Thyroid gland (tissue), 4 donors: ENCODE measurements at places on chromosomes 2 and 18. TPM values are rescaled to one million over a fixed set of nuclear protein-coding genes. Genes with fewer than 3 reads are reported as not detected.

ASB18 gene
- total RNA-seq = not detected

DHX57 gene
- 12.4 TPM for total RNA-seq

PARD6G gene
- 49.9 TPM for total RNA-seq

DPYSL5 gene
- total RNA-seq = not detected

TYW5 gene
- 9.0 TPM for total RNA-seq

CCDC74A gene
- total RNA-seq = 3.3 TPM

NETO1 gene
- 2.8 TPM for total RNA-seq

TPRKB gene
- 20.9 TPM for total RNA-seq

COLEC11 gene
- 13.5 TPM for total RNA-seq

RBM44 gene
- 1.2 TPM for total RNA-seq

ATF2 gene
- 64.8 TPM for total RNA-seq

GRCh38 chr2:235135990-235136561 lies 184.3 kb downstream of the SH3BP4 start:
- no peaks in the 10 kb centered on the region for H3K27me3 ChIP-seq
- no peaks in the 10 kb centered on the region for H3K4me1 ChIP-seq
- H3K36me3 ChIP-seq = no peaks in the 10 kb centered on the region
- DNase-seq = peak; percentile 80
- no peak overlapping the region for H3K27ac ChIP-seq

DNA sequence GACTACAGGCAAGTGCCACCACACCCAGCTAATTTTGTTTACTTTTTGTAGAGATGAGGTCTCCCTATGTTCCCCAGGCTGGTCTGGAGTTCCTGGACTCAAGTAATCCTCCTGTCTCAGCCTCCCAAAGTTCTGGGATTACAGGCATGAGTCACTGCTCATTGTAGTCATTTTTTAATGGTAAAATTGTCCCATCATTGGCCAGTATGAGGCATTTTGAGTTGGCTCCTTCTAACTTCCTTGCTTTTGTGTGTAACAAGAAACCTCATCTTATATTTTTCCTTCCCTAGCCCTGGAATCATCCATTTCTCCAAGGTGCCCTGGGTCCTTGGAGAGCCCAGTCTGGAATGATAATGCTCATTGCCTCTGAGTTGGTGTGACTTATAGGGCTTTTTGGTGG lies 148.5 kb downstream of the INHBB start:
- no peak for DNase-seq
- no peak overlapping the region for H3K4me3 ChIP-seq
- H3K27ac ChIP-seq = no peak overlapping the region

GRCh38 chr18:31686986-31687928 lies 2.9 kb upstream of the B4GALT6 start:
- H3K4me3 ChIP-seq = no peak overlapping the region
- no peak for DNase-seq
- no peak overlapping the region for H3K27ac ChIP-seq

- no peak for DNase-seq
- no peaks in the 10 kb centered on the region for H3K4me1 ChIP-seq
- H3K27me3 ChIP-seq = no peaks in the 10 kb centered on the region
- H3K36me3 ChIP-seq = no peaks in the 10 kb centered on the region
- no peak overlapping the region for H3K4me3 ChIP-seq
- H3K27ac ChIP-seq = no peak overlapping the region
Measured at GRCh38 chr18:50410894-50411293, 36.0 kb downstream of the SKA1 start.

DNA sequence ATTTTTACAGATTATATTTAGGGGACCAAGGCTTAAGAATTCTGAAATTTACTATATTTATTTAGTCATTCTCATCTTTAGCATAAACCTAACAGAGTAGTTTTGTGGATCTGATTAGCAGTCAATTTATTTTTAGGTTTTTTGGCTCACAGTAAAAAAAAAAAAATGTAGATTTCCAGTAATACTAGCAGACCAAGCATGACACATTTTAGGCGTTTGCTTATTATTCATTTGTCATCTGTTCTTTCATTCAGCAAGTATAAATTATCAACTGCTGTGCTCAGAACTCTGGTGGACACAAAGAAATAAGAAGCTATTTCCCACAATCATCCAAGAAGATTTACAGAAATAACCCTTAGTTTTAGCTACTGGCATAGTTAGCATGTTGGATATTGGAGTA lies 20.6 kb downstream of the PDE1A start:
- no peak for DNase-seq
- no peak overlapping the region for H3K27ac ChIP-seq
- no peak overlapping the region for H3K4me3 ChIP-seq

- H3K36me3 ChIP-seq = no peaks in the 10 kb centered on the region
- H3K4me3 ChIP-seq = no peak overlapping the region
- no peaks in the 10 kb centered on the region for H3K4me1 ChIP-seq
- DNase-seq = no peak
- no peaks in the 10 kb centered on the region for H3K27me3 ChIP-seq
Measured at GRCh38 chr2:132877923-132878322, 207.9 kb upstream of the LYPD1 start.

DNA sequence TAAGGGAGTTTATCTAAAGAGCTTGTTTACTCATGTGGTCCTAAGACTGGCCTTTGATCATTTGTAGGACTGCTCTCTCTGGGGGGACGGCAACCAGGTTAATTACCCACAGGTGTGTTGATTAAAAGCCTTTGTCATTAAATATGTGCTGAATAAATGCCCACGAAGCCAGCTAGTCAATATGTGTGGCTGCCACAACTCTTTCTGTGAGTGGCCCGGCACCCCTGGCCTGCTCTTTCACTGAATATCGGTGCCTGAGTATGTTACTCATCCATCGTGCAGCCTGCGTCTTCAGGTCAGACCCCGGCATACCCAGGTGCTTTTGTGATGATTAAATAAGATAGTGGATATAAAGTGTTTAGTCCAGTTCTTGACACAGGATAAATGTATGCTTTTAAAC lies 24.3 kb upstream of the FSHR start:
- no peaks in the 10 kb centered on the region for H3K27me3 ChIP-seq
- no peak overlapping the region for H3K27ac ChIP-seq
- H3K36me3 ChIP-seq = no peaks in the 10 kb centered on the region
- no peak for DNase-seq
- H3K4me1 ChIP-seq = no peaks in the 10 kb centered on the region

- H3K36me3 ChIP-seq = no peaks in the 10 kb centered on the region
- H3K27me3 ChIP-seq = no peaks in the 10 kb centered on the region
- no peak for DNase-seq
- H3K4me3 ChIP-seq = no peak overlapping the region
- peaks cover 3% of the 10 kb centered on the region for H3K4me1 ChIP-seq
Measured at GRCh38 chr2:221346411-221346810, 225.7 kb downstream of the EPHA4 start.

DNA sequence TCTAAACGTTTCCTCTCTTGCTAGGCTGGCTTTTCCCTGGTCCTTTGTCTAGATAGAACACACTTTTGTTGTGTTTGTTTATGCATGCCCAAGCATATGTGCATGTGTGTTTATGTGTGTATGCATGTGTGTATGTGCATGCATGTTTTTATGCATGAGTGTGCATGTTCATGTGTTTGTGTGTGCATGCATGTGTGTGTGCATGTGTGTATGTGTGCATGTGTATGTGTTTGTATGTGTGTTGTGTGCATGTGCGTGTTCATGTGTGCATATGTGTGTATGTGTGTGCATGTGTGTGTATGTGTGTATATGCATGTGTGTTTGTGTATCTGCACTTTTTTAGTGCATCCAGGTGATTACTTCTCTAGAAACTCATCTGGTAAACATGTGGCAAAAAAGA lies 558.0 kb downstream of the GALR1 start:
- DNase-seq = no peak
- no peaks in the 10 kb centered on the region for H3K27me3 ChIP-seq
- no peak overlapping the region for H3K4me3 ChIP-seq
- H3K27ac ChIP-seq = no peak overlapping the region

DNA sequence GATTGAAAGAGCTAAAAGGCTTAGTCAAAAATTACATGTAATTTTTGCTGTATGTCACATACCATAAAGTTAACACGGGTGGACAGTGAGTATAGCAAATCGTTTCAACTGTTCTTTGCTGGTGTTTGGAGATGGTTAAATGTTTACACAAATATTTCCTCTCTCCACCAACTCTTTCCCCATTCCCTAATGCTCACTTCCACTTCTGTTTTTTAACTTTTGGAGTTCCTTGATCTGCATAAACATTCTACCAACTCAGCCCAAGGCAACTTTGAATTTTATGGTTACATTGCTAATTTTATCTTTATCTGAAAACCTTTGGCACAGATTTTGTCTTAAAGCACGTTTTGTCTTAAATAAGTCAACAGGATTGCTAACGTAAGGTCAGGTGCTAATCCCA lies 1.9 kb upstream of the SPOPL start:
- no peaks in the 10 kb centered on the region for H3K27me3 ChIP-seq
- H3K4me3 ChIP-seq = no peak overlapping the region
- H3K36me3 ChIP-seq = no peaks in the 10 kb centered on the region
- H3K4me1 ChIP-seq = peaks cover 21% of the 10 kb centered on the region

- no peaks in the 10 kb centered on the region for H3K27me3 ChIP-seq
- H3K27ac ChIP-seq = peak overlapping the region; percentile 94
Measured at GRCh38 chr18:23236876-23237468, 101.7 kb downstream of the CABLES1 start.

DNA sequence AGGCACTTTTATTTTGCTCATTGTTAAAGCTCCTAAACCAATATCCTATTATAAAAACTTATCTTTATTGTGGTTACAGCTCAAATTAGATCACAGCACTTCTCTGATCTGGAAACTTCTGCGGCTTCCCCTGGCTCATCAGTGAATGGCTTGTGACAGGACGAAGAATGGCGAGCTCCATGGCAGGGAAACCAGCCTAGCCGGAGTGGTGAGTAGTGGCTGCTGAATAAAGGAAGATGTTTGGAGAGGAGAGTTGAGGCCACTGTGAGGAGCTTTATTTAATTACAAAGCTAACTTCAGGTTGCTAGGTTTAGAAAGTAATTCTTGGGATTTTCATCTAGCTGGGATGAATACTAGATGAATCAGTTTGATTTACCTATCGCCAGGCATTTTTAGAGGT lies 213.5 kb downstream of the CYRIA start:
- no peak for DNase-seq
- no peaks in the 10 kb centered on the region for H3K4me1 ChIP-seq
- H3K4me3 ChIP-seq = no peak overlapping the region
- no peaks in the 10 kb centered on the region for H3K36me3 ChIP-seq
- H3K27me3 ChIP-seq = no peaks in the 10 kb centered on the region

DNA sequence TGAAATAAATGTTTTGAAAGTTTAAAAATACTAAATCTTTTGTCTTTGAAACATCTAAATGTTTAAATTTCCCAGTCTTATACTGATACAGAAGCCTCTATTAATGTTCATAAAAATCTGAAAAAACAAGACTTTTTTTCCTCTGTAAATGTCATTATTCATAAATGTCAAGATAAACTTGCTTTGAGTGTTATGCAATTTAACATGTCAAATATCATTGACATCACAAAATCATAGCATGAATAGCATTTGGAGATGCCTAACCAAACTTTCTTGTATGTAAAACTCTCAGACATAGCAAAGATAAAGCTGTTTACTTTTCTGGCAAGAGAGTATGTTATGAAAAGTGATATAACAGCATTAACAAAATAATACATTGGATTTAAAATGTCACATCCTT lies 128.0 kb upstream of the CDH19 start:
- no peak for DNase-seq
- no peaks in the 10 kb centered on the region for H3K36me3 ChIP-seq
- H3K27me3 ChIP-seq = no peaks in the 10 kb centered on the region

- no peaks in the 10 kb centered on the region for H3K4me1 ChIP-seq
- no peak overlapping the region for H3K4me3 ChIP-seq
- no peak for DNase-seq
- H3K27me3 ChIP-seq = peaks cover 4% of the 10 kb centered on the region
- no peak overlapping the region for H3K27ac ChIP-seq
- H3K36me3 ChIP-seq = no peaks in the 10 kb centered on the region
Measured at GRCh38 chr2:234627308-234627707, 130.4 kb upstream of the ARL4C start.

GRCh38 chr2:133378928-133379549 lies 189.2 kb downstream of the NCKAP5 start:
- no peaks in the 10 kb centered on the region for H3K4me1 ChIP-seq
- H3K36me3 ChIP-seq = no peaks in the 10 kb centered on the region
- H3K27ac ChIP-seq = no peak overlapping the region

- H3K27ac ChIP-seq = no peak overlapping the region
- no peaks in the 10 kb centered on the region for H3K27me3 ChIP-seq
- no peaks in the 10 kb centered on the region for H3K36me3 ChIP-seq
- no peak for DNase-seq
- no peak overlapping the region for H3K4me3 ChIP-seq
Measured at GRCh38 chr18:25422230-25422629, 70.3 kb upstream of the ZNF521 start.

GRCh38 chr18:77754475-77755044 lies 504.9 kb downstream of the GALR1 start:
- H3K27ac ChIP-seq = no peak overlapping the region
- H3K4me1 ChIP-seq = no peaks in the 10 kb centered on the region
- no peaks in the 10 kb centered on the region for H3K36me3 ChIP-seq
- no peak for DNase-seq
- H3K27me3 ChIP-seq = no peaks in the 10 kb centered on the region

GRCh38 chr2:188189356-188189755 lies 102.3 kb upstream of the GULP1 start:
- H3K4me1 ChIP-seq = no peaks in the 10 kb centered on the region
- H3K4me3 ChIP-seq = no peak overlapping the region
- H3K36me3 ChIP-seq = no peaks in the 10 kb centered on the region
- H3K27ac ChIP-seq = no peak overlapping the region
- no peak for DNase-seq

DNA sequence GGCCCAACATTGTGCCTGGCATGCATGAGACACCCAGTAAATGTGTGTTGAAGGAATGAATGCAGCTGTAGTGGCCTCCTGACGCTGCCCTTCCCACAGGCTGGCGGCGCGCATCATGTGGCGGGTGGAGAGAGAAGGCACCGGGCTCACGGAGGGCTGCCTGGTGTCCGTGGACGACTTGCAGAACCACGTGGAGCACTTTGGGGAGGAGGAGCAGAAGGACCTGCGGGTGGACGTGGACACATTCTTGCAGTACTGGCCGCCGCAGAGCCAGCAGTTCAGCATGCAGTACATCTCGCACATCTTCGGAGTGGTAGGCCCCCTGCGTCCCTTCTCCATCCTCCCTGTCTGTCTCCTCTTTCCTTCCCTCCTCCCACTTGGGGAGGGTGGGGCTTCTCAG lies 20.1 kb downstream of the SMYD1 start:
- H3K36me3 ChIP-seq = no peaks in the 10 kb centered on the region
- H3K27me3 ChIP-seq = no peaks in the 10 kb centered on the region
- no peak overlapping the region for H3K27ac ChIP-seq
- DNase-seq = no peak
- no peaks in the 10 kb centered on the region for H3K4me1 ChIP-seq
